Type B pancreatic cell (in vitro differentiated cells): ENCODE measurements at places on chromosomes 3 and 15. TPM values are rescaled to one million over a fixed set of nuclear protein-coding genes. Genes with fewer than 3 reads are reported as not detected.
A peak's percentile ranks its signal among the peaks of the same experiment; 100 is the strongest.

The EXOSC7 gene
- total RNA-seq = 45.5 and 49.7 TPM in 2 replicates

The ANKUB1 gene
- 0.82 TPM in 1 of 2 replicates, not detected in the other for total RNA-seq

The BDH1 gene
- total RNA-seq = 32.0 and 56.1 TPM in 2 replicates

The COL6A6 gene
- 1.1 and 6.3 TPM in 2 replicates for total RNA-seq

The SLC2A2 gene
- 1.9 and 5.7 TPM in 2 replicates for total RNA-seq

The GOLIM4 gene
- total RNA-seq = 29.9 and 36.6 TPM in 2 replicates

The IL16 gene
- 0.14 TPM in 1 of 2 replicates, not detected in the other for total RNA-seq

- peaks cover 34% of the 10 kb centered on the region for H3K27me3 ChIP-seq
- no peak overlapping the region for H3K4me3 ChIP-seq
- no peaks in the 10 kb centered on the region for H3K36me3 ChIP-seq
- peaks cover 11% of the 10 kb centered on the region for H3K4me1 ChIP-seq
Measured at GRCh38 chr3:49872801-49873281, 3.1 kb upstream of the CAMKV start.

DNA sequence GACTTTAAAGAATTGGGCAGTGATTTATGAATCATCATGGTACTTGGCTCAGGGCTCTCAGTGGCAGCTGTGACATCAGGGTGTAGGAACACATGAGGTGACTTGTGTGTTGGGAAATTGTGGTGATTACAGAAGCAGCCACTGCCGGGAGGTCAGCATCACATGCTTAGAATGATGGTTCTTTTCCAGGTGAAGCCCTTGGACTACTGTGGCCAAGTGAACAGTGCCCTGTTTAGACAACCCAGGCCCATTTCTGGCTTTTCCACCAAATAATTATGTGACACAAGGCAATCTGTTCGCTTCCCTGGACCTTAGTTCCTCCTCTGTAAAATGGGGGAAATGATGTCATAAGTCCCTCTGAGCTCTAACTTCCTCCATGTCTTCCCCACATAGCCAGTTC, 139.7 kb upstream of the ROPN1 start:
- no peak for DNase-seq
- H3K4me3 ChIP-seq = no peak overlapping the region
- peaks cover 4% of the 10 kb centered on the region for H3K36me3 ChIP-seq
- peaks cover 26% of the 10 kb centered on the region for H3K4me1 ChIP-seq
- H3K27me3 ChIP-seq = peaks cover 4% of the 10 kb centered on the region

- no peak for DNase-seq
- H3K36me3 ChIP-seq = no peaks in the 10 kb centered on the region
- no peak overlapping the region for H3K27ac ChIP-seq
- H3K27me3 ChIP-seq = no peaks in the 10 kb centered on the region
Measured at GRCh38 chr15:39059917-39060316, 495.3 kb upstream of the RASGRP1 start.

GRCh38 chr3:55445551-55445950, 41.6 kb downstream of the WNT5A start:
- no peaks in the 10 kb centered on the region for H3K36me3 ChIP-seq
- peak overlapping the region; percentile 40 for H3K4me3 ChIP-seq
- H3K27ac ChIP-seq = peak overlapping the region; percentile 30
- no peak for DNase-seq

DNA sequence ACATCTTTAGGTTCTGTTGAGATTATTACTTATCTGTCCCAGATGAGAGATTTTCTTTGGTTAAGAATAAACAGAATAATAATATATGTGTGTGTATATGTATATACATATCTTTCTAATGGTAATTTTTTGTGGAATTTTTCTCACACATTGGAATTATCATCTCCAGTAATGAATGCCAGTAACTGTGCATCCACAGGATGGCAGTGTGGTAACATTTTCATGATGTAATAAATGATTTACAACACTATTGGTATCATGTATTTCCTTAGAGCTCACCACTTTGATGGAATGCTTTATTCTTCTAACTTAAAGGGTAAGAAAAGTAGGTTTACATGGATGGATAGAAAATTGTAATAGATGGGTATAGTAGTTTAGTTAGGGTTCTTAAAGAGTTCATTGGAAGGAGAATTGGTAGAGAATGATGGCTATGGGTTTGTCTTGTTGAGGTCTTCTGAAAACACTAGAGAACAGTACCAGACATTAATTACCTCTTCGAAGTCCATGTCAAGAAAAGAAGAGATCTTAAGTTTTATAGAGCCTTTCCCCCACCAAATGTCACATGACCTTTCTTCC, 78.1 kb downstream of the STT3B start:
- H3K4me1 ChIP-seq = peaks cover 4% of the 10 kb centered on the region
- H3K36me3 ChIP-seq = peaks cover 61% of the 10 kb centered on the region
- no peak overlapping the region for H3K4me3 ChIP-seq
- H3K27ac ChIP-seq = no peak overlapping the region

- no peak for DNase-seq
- no peak overlapping the region for H3K27ac ChIP-seq
- H3K4me3 ChIP-seq = no peak overlapping the region
- H3K27me3 ChIP-seq = peaks cover 13% of the 10 kb centered on the region
- no peaks in the 10 kb centered on the region for H3K36me3 ChIP-seq
- H3K4me1 ChIP-seq = no peaks in the 10 kb centered on the region
Measured at GRCh38 chr3:46393011-46393410, 13.9 kb downstream of the CCR5AS start.

DNA sequence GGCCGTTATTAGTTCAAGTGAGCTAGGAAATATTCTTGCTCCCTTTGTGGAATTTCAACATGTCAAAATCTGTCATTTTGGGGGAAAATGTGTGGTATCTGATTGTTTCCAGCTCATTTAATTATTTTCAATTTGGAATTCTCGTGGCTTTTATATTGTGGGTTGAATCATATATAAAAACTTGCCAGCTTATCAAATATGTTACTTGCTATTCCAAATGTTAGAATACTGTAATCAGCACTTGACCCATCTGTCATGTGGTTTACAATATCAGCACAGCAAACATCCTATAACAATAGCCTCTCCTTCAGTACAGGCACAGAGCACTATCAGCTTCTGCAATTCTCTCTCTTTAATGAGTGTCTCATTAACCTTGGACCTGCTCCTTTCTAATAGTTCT, 130.2 kb upstream of the FEZF2 start:
- H3K27me3 ChIP-seq = peaks cover 17% of the 10 kb centered on the region
- no peaks in the 10 kb centered on the region for H3K4me1 ChIP-seq
- no peak for DNase-seq
- H3K4me3 ChIP-seq = no peak overlapping the region

- peaks cover 4% of the 10 kb centered on the region for H3K4me1 ChIP-seq
- no peak for DNase-seq
- H3K27ac ChIP-seq = no peak overlapping the region
Measured at GRCh38 chr3:25313286-25313685, 114.8 kb upstream of the RARB start.

GRCh38 chr3:33602829-33603228, 115.2 kb downstream of the CLASP2 start:
- no peaks in the 10 kb centered on the region for H3K4me1 ChIP-seq
- no peak overlapping the region for H3K27ac ChIP-seq
- H3K4me3 ChIP-seq = no peak overlapping the region
- H3K27me3 ChIP-seq = no peaks in the 10 kb centered on the region
- no peak for DNase-seq

DNA sequence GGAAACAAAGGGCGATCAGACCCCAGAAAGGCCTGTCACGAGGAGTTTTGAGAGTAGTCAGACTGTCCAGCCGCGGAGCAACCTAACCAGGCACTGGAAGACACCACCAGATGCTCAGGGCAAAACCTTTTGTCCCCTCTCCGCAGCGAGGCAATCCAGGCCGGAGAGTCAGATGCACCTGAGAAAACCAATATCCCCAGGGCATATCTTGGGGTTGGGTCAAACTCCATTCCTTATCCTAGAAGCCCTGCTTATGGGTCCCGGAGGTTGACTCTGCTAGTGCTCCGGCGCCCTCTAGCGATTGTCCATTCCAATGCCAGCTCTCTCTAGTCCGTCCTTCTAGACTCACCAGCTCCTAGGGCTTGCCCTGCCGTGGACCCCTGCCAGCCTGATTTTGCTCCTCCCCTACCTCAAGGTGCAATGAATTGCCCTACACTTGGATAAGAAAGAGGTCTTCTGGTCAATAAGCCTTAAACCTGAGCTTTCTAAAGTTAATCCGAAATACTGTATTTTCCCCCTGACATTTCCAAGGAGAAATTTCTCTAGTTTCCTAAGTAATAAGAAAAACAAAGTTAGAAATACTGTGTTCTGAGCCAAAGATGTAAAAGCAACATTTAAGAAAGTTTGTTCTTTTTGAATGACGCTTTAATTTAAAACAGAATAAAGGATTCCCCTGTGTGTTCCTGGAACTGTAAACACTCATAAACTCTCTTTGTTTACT, 5.5 kb downstream of the CPNE4 start:
- peak overlapping the region; percentile 20 for H3K4me3 ChIP-seq
- peaks cover 6% of the 10 kb centered on the region for H3K4me1 ChIP-seq
- H3K36me3 ChIP-seq = no peaks in the 10 kb centered on the region
- no peak overlapping the region for H3K27ac ChIP-seq

DNA sequence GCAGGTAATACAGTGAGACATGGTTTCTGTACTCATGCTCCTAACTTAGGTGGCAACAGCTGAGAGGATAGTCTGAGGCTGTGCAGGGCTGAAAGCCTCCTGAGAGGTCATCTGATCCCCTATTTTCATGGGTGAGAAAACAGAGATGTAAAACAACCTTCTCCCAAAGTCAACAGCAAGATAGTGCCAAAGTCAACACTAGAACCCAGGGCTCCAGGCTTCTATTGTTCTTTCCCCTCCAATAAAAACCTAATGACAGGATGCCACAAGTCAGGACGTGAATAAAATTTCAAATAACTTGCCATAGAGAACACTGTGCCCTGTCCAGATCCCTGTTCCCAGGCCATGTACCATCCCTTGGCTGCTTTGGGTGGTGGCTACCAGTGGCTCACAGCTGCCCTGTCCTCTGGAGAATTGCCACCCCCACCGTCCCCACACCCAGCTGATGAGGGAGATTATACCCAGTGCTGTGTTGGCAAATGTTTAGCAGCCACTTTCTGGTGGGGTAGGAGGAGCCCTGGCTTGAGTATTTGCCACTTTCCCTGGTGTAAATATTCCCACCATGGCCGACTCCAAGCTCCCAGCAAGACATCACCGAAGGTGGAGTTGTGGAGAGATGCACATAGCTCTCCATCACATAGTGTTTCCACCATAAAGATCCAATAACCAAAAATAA, 54.8 kb downstream of the SRGAP3 start:
- peaks cover 54% of the 10 kb centered on the region for H3K4me1 ChIP-seq
- peaks cover 22% of the 10 kb centered on the region for H3K36me3 ChIP-seq
- H3K27me3 ChIP-seq = no peaks in the 10 kb centered on the region
- H3K4me3 ChIP-seq = no peak overlapping the region
- DNase-seq = no peak

DNA sequence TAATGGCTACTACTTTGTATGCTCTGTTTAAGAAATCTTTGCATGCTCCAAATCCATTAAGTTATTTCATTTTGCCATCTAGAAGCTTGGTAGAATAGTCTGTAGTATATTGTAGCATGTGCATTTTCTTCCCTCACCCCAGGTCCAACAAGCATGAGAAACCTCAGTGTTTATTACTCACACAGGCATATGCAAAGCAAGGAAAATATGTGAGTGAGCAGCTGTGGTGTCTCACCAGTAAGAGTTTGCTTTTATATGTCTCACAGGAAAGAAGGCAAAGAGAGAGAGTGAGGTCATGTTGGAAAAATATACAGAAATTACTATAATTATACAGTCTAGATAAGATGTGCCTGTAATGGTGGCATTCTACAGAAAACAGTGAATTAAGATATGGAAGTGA, 312.5 kb downstream of the C3orf38 start:
- H3K27me3 ChIP-seq = no peaks in the 10 kb centered on the region
- no peak overlapping the region for H3K27ac ChIP-seq
- no peaks in the 10 kb centered on the region for H3K36me3 ChIP-seq
- DNase-seq = no peak
- no peak overlapping the region for H3K4me3 ChIP-seq
- H3K4me1 ChIP-seq = no peaks in the 10 kb centered on the region

DNA sequence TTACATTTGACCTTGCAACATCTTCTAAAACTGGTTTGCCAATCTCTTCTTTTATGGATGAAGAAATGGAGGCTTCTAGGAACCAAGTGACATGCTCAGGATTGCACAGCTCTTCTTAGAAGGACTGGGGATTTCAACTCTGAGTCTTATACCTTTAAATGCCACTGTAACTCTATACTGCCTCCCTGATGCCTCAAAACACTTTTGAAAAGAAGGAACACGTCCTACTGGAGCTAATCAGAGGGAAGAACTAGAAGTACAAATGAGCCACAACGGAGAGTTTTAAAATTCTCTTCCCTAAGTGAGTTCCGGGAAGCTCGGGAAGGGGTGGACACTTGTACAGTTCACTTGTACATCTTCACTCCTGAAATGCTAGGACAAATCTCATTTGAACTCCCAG, 949 bp upstream of the MITF start:
- no peak for DNase-seq
- H3K4me1 ChIP-seq = peaks cover 16% of the 10 kb centered on the region
- H3K27ac ChIP-seq = peak overlapping the region; percentile 0
